ENCODE measurements at places on chromosomes 4 and X. TPM values are rescaled to one million over a fixed set of nuclear protein-coding genes. Genes with fewer than 3 reads are reported as not detected.

DNA sequence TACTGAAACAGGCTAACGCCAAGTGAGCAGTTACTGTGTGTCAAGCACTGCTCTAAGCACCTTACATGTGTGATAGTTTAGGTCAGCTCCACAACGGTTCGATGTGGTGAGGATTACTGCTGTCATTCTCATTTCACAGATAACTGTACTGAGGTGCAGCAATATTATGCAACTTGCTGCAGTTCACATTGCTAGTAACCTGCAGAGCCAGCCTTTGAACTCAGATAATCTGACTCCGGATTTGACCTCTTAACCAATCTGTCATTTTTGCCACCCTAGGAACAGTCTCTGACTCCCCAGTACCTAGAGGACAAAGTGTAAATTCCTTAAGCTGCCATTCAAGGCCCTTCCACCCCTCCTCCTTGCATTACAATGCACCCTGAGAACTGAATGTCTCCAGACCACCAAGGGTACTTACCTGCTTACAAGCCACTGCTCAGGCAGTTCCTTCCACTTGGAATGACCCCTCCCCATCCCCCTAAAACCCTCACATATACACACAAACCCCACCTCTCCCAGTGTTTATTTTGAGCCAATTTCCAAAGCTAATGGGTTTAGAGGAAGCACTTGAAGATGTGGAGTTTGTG is 24.9 kb downstream of the EFNB1 start:
- no peak overlapping the region for H3K4me3 ChIP-seq
- H3K4me1 ChIP-seq = no peaks in the 10 kb centered on the region
- H3K27me3 ChIP-seq = no peaks in the 10 kb centered on the region
- H3K36me3 ChIP-seq = no peaks in the 10 kb centered on the region
- no peak overlapping the region for H3K27ac ChIP-seq

ARHGAP6 gene
- total RNA-seq = 0.30 TPM

GRCh38 chr4:99828477-99828876 is 11.8 kb downstream of the DAPP1 start:
- H3K4me1 ChIP-seq = no peaks in the 10 kb centered on the region
- no peaks in the 10 kb centered on the region for H3K27me3 ChIP-seq
- H3K4me3 ChIP-seq = no peak overlapping the region

DNA sequence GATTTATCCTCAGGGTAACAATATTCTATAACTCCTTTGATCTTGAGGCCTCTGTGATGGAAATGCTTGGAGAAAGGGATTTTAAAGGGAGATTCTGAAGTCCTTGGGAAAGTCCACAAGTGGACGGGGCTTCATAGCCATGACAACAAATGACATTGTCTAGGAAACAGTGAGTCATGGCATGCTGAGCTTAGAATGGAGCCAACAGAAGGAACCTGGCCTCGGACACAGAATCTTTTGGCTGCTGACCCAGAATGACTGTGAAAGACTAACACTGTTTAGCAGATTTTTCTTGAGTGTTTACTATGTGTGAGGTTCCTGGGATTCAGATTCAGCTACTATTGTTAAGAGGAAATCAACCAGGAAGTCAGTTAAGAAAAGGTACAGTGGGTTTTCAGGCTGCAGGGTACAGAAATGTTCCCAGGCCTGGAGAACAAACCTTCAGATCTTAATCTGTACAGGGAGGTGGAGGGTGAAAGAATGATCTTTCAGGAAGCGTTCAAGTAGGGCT is 18.1 kb upstream of the CXCL2 start:
- no peaks in the 10 kb centered on the region for H3K27me3 ChIP-seq
- peak; percentile 97 for DNase-seq
- no peak overlapping the region for H3K4me3 ChIP-seq
- peaks cover 38% of the 10 kb centered on the region for H3K4me1 ChIP-seq

SHISA3 gene
- total RNA-seq = not detected

GRCh38 chrX:13487731-13488505 is 81.5 kb upstream of the EGFL6 start:
- no peak overlapping the region for H3K4me3 ChIP-seq
- no peaks in the 10 kb centered on the region for H3K36me3 ChIP-seq
- DNase-seq = peak; percentile 87
- peak overlapping the region; percentile 99 for H3K27ac ChIP-seq

DNA sequence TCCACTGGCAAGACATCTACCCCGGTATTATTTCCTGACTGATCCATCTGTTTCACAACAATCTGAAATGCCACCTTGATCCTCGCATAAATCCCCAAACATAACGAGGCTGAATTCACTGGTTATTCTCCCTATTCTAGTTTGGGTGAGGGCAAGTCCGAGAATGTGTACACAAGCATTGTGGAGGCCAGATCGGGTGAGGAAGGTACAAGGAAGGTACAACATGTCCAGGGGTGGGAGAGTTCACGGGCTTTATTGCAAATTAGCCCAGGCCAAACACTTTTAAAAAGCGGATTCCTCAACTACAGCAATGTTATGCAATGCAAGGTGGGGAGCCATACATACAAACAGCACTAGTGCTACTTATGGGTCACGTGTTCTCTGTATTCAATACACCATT is 82.0 kb upstream of the STS start:
- DNase-seq = no peak
- H3K4me3 ChIP-seq = no peak overlapping the region
- no peaks in the 10 kb centered on the region for H3K36me3 ChIP-seq
- H3K27me3 ChIP-seq = no peaks in the 10 kb centered on the region
- no peak overlapping the region for H3K27ac ChIP-seq

DNA sequence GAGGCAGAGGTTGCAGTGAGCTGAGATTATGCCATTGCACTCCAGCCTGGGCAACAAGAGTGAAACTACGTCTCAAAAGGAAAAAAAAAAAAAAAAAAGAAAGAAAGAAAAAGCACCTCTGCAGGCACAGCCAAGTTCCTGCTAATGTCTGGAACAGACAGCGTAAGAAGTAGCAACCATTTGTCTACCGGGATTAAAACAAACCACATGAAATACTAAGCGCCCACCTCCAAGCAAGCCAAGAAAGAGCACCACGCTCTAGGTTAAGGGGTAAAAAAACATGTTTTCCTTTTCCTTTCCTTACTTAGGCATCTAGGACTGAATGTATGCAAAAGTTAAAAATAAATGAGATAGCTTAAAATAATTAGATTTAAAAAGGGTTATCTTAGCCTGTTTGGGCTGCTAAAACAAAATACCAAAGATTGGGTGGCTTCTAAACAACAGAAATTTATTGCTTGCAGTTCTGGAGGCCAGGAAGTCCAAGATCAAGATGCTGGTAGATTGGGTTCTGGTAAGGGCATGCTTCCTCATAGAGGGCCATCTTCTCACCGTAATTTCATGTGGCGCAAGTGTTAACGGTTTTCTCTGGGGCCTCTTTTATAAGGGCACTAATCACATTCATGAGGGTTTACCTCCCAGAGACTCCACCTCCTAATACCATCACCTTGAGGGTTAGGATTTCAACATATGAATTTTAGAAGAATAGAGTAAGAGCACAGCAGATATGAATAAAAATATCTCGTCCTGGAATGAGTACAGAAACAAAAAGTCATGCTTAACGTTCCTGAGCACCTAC is 12.3 kb downstream of the GPC4 start:
- no peaks in the 10 kb centered on the region for H3K27me3 ChIP-seq
- H3K36me3 ChIP-seq = no peaks in the 10 kb centered on the region
- H3K4me1 ChIP-seq = peaks cover 2% of the 10 kb centered on the region
- H3K4me3 ChIP-seq = no peak overlapping the region
- no peak for DNase-seq

GRCh38 chrX:42128587-42128986 is 205.2 kb upstream of the CASK start:
- DNase-seq = no peak
- no peaks in the 10 kb centered on the region for H3K4me1 ChIP-seq

- no peak overlapping the region for H3K27ac ChIP-seq
- no peak for DNase-seq
- H3K36me3 ChIP-seq = no peaks in the 10 kb centered on the region
Observed at GRCh38 chr4:1994938-1995337, 13.8 kb downstream of the NELFA start.

DNA sequence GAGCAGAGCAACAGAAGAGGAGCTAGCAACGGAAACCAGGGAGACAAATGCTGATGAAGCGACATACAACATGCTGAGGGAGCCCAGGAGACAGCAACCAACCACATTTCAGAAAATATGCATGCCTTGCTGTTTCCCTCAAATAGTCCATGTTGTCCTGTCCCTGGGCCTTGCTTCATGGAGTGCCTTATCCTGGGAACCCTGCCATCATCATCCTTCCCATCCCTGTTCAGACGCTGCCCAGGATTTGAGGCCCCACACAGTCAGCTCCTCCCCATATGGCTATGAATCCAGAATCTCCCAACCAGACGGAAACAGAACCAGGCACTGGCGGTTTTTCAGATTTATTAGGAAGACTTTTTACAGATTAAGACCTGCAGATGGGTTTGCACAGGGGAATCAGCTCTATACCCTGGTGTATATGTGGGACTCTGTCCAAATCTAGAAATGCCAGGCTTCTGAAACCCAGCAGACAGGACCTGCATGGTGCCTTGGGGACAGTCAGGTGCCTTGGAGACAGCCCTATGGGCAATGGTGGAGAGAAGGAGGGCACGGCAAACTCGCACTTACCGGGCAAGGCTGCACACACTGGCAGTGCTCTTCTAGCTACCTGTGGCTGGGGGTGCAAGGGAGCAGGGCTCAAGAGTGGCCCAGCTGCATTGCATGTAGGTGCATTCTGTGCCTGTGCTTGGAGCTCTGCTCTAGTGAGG is 199.7 kb upstream of the MAMLD1 start:
- no peaks in the 10 kb centered on the region for H3K27me3 ChIP-seq
- no peak overlapping the region for H3K4me3 ChIP-seq
- H3K4me1 ChIP-seq = no peaks in the 10 kb centered on the region
- no peak for DNase-seq

TKTL2 gene
- total RNA-seq = not detected

DNA sequence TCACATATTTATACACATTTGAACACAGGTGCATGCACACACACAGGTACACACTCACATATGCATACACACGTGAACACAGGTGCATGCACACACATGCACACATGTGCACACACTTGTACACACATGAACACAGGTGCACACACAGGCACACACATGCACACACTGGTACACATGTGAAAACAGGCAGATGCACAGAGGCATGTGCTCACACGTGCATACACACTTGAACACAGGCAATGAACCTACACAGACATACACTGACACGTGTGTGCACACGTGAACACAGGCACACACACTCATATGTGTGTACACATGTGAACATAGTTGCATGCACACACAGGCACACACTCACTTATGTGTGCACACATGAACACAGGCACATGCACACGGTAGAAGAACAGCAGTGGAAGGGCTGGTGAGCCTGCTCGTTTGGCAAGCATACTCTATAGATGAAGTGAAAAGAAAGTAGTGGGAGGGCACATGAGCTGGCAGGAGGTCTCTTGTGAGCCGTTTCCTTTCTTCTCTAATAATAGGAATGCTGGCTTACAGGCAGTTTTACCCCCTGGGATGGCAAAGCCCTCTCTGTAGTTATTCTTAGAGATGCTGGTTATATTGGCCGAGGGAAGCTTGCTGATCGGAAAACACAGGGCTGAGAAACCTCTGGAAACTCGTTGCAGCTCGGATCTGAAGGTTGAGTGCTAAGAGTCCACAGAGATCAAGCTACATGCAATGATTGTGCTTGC is 279.6 kb upstream of the CLNK start:
- H3K36me3 ChIP-seq = no peaks in the 10 kb centered on the region
- no peaks in the 10 kb centered on the region for H3K27me3 ChIP-seq
- H3K4me3 ChIP-seq = no peak overlapping the region
- no peak for DNase-seq
- peaks cover 4% of the 10 kb centered on the region for H3K4me1 ChIP-seq

DNA sequence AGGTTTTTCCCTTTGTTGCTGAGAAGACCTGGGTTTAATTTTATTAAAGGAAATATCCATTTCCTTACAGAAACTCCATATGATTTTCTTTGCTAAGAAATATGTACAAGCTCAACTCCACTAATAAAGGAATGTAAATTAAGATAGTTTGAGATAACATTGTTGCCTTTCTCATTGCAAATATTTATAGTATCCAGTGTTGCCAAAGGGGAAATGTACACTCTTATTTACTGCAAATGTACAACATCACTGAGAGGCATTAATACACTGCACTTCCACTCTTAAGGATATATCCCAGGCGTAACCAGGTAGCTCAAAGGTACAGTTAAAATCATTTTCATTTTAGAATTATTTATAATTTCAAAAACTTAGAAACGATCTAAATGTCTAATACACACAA is 7.5 kb upstream of the LRBA start:
- H3K36me3 ChIP-seq = no peaks in the 10 kb centered on the region
- no peak overlapping the region for H3K27ac ChIP-seq
- H3K4me3 ChIP-seq = no peak overlapping the region
- no peaks in the 10 kb centered on the region for H3K4me1 ChIP-seq

EFHC2 gene
- total RNA-seq = not detected

DNA sequence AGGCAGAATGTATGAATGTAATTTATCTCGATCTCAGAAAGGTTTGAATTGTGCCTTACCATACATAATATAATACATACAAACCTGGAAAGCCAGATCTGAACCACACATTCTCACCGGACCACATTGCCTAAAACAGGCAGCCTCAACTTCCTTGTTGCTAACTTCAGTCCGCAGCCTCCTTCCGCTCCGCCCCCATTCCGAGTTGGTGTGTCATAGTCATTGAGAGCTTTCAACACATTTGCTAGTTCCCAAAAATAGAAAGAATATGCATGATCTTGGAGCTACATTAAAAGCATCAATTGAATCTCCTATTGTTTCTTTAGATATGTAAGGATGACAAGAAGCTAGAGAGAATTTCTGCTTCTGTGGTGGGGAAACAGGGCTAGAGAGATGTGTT is 127.2 kb downstream of the ARHGEF9 start:
- H3K27me3 ChIP-seq = no peaks in the 10 kb centered on the region
- H3K4me3 ChIP-seq = no peak overlapping the region
- H3K36me3 ChIP-seq = no peaks in the 10 kb centered on the region
- peak overlapping the region; percentile 91 for H3K27ac ChIP-seq

ITM2A gene
- total RNA-seq = 40.7 TPM

DNA sequence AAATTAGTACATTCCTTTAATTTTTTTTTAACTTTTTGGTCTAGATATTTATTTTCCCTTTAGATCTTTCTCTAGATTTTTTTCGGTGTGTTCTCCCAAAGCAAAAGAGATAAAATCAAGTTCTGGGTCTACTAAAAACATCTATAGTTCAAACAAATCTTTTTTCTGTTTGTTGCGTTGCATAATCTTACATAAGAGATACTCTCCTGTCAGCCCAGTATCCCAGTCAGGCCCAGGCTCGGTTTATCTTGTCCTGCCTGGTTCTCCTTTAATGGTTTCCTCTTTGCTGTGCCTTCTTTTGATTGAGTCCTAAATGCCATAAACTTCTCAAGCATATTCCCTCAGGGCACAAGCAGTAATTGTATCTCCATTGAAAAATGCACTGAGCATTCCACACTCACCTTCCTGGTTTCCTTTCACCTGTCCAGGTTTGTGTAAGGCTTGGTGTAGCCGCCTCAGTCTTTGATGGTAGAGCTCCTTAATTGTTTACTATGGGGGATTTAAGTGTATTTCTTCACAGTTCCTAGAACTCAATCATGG is 104.9 kb downstream of the TMEM131L start:
- H3K4me3 ChIP-seq = no peak overlapping the region
- no peaks in the 10 kb centered on the region for H3K27me3 ChIP-seq
- DNase-seq = no peak
- no peaks in the 10 kb centered on the region for H3K4me1 ChIP-seq
- H3K36me3 ChIP-seq = no peaks in the 10 kb centered on the region

GRCh38 chrX:3655181-3655580 is 58.3 kb downstream of the PRKX start:
- H3K4me3 ChIP-seq = no peak overlapping the region
- no peak for DNase-seq
- no peaks in the 10 kb centered on the region for H3K27me3 ChIP-seq
- no peaks in the 10 kb centered on the region for H3K36me3 ChIP-seq
- no peak overlapping the region for H3K27ac ChIP-seq

VCX3B gene
- not detected for total RNA-seq

Data from astrocyte (in vitro differentiated cells and primary cell).